AG04450 (cell line): ENCODE measurements at places on chromosomes 11 and 22. TPM values are rescaled to one million over a fixed set of nuclear protein-coding genes. Genes with fewer than 3 reads are reported as not detected.

GRCh38 chr11:67060111-67060522, 3.5 kb downstream of the RHOD start:
- DNase-seq = no peak

GRCh38 chr22:36924151-36924698, 10.8 kb downstream of the CSF2RB start:
- DNase-seq = no peak

DNA sequence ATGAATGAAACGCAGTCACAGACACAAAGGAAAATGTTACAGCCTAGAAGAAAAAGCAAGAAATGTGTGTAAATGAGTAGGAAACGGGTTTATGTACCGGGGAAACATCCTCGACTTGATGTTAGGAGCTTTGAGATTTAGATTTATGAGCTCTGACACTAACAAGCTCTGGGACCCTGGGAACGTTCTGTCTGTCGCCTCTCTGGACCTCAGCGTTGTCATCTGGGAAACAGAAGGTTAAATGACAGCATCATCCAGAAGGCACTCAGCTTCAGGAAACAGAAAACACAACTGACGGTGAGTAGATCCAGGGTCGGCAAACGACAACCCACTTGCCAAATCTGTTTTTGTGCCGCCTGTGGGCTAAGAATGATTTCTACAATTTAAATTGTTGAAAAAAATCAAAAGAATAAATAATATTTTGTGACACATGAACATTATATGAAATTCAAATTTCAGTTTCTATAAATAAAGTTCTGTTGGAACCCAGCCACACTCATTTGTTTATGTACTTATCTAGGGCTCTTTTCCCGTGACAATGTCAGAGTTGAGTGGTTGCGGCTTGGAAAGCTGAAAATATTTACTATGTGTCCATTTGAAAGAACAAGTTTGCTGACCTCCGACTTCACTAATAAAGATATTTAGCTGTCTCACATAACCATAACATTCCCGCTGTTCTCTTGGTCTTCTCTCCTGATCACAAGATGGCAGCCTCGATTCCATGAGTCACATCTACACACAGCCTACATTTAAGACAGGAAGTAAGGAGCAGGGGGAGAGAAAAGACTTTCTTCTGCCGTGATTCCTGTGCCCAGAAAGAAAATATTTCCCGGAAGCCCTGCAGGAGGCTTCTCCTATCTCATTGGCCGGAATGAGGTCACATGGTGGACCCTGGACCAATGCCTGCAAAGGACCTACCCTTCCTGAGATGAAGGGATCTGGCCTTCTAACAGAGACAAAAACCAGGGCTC, 47.1 kb upstream of the SYT13 start:
- DNase-seq = no peak

DNA sequence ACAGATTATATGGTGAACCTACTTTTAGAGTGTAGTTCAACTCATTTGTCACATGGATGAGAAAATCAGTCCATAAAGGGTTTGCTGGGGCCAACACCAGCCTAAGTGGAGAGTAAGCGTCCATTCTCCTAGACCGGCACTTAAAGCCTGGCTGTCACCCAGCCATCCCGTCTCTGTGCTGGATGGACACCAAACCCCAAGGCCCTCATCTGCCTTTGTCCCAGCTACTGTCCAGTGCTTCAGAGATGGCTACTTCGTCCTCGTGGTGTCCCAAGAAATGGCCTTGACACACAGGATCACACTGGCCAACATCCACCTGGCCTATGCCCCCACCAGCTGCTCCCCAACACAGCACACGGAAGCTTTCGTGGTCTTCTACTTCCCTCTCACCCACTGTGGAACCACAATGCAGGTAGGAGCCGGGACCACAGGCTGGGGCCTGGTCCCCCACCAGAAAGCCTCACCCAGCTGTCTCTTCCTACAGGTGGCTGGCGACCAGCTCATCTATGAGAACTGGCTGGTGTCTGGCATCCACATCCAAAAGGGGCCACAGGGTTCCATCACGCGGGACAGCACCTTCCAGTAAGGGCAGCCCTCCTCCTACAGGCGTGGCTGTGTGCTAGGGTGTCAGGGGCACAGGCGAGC, 3.5 kb downstream of the ZP1 start:
- DNase-seq = no peak

DNA sequence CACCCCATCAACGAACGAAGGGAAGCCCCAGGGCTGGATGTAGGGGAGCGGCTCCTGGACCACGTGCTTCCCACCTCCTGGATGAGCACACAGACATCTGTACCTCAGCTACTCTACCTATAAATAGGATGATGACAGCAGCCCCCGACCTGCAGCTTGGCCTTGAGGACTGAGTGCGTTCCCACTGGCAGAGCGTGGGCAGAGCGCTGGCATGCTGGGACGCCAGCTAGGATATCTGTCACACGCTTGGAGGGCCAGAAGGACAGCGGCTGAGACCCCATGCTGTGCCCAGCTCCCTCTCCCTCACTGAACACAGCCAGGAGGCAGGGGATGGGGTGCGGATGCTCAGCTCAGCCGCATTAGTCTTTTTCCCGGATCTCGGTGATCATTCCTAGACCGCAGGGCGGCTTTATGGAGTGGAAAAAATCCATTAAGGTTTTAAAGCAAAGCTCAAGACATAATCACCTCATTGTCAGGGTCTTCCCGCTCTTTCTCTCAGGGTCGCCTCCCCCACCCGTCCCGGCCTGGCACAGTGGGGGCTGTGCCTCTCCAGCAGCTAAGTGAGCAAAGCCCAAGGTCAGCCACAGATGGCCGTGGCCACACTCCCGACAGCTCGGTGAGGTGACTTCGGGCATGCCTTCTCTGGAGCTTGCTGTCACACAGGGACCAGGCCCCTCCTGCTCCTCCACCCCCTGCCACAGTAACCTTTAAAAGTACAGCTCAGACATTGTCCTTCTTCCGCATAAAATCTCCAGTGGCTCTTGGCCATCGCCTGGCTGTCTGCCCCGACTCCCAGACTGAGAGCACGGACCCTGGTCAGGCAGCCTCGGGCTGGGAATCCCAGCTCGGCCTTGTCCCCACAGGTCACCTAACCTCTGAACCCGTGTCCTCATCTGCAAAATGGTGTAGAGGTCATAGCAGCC, 69.6 kb upstream of the SHISAL1 start:
- DNase-seq = no peak

- DNase-seq = no peak
Observed at GRCh38 chr11:19781351-19781750, 68.7 kb downstream of the NAV2 start.

NCF4 gene
- not detected in 2 replicates for polyA plus RNA-seq

BAIAP2L2 gene
- polyA plus RNA-seq = 0.04 and 0.09 TPM in 2 replicates

UBXN1 gene
- 92.8 and 100 TPM in 2 replicates for polyA plus RNA-seq
